ENCODE measurements at places on chromosomes 16 and 17. TPM values are rescaled to one million over a fixed set of nuclear protein-coding genes. Genes with fewer than 3 reads are reported as not detected.
A peak's percentile ranks its signal among the peaks of the same experiment; 100 is the strongest.

The GAST gene
- total RNA-seq = not detected

The NPIPA8 gene
- total RNA-seq = not detected

The MYH2 gene
- total RNA-seq = 0.37 TPM

The SDK2 gene
- total RNA-seq = 15.3 TPM

GRCh38 chr17:79176792-79177601 is 102.4 kb downstream of the ENGASE start:
- H3K36me3 ChIP-seq = no peaks in the 10 kb centered on the region
- no peak overlapping the region for H3K4me3 ChIP-seq
- H3K27me3 ChIP-seq = peaks cover 14% of the 10 kb centered on the region
- peaks cover 7% of the 10 kb centered on the region for H3K4me1 ChIP-seq
- DNase-seq = peak; percentile 51

- H3K4me1 ChIP-seq = peaks cover 35% of the 10 kb centered on the region
- no peaks in the 10 kb centered on the region for H3K27me3 ChIP-seq
- H3K4me3 ChIP-seq = no peak overlapping the region
- no peaks in the 10 kb centered on the region for H3K36me3 ChIP-seq
- H3K27ac ChIP-seq = no peak overlapping the region
Observed at GRCh38 chr16:84048270-84048669, 5.7 kb upstream of the SLC38A8 start.

- no peak overlapping the region for H3K4me3 ChIP-seq
- DNase-seq = no peak
- no peaks in the 10 kb centered on the region for H3K36me3 ChIP-seq
- H3K27me3 ChIP-seq = no peaks in the 10 kb centered on the region
Observed at GRCh38 chr17:28093999-28094716, 51.7 kb downstream of the NLK start.

GRCh38 chr16:49637933-49638672 is 217.8 kb downstream of the ZNF423 start:
- no peaks in the 10 kb centered on the region for H3K36me3 ChIP-seq
- H3K4me1 ChIP-seq = peaks cover 29% of the 10 kb centered on the region
- H3K27ac ChIP-seq = no peak overlapping the region
